Right lobe of liver (tissue), 6 donors: ENCODE measurements at places on chromosomes 5 and 9. TPM values are rescaled to one million over a fixed set of nuclear protein-coding genes. Genes with fewer than 3 reads are reported as not detected.

- no peak overlapping the region for H3K27ac ChIP-seq
- no peaks in the 10 kb centered on the region for H3K4me1 ChIP-seq
- H3K4me3 ChIP-seq, result no peak overlapping the region
- no peak for DNase-seq
Measured at GRCh38 chr5:104412649-104413240, 850.2 kb upstream of the NUDT12 start.

- H3K4me3 ChIP-seq, result no peak overlapping the region
- no peaks in the 10 kb centered on the region for H3K27me3 ChIP-seq
- H3K4me1 ChIP-seq, result no peaks in the 10 kb centered on the region
- DNase-seq, result no peak
Measured at GRCh38 chr9:130940027-130940549, 1.0 kb upstream of the FIBCD1 start.

DNA sequence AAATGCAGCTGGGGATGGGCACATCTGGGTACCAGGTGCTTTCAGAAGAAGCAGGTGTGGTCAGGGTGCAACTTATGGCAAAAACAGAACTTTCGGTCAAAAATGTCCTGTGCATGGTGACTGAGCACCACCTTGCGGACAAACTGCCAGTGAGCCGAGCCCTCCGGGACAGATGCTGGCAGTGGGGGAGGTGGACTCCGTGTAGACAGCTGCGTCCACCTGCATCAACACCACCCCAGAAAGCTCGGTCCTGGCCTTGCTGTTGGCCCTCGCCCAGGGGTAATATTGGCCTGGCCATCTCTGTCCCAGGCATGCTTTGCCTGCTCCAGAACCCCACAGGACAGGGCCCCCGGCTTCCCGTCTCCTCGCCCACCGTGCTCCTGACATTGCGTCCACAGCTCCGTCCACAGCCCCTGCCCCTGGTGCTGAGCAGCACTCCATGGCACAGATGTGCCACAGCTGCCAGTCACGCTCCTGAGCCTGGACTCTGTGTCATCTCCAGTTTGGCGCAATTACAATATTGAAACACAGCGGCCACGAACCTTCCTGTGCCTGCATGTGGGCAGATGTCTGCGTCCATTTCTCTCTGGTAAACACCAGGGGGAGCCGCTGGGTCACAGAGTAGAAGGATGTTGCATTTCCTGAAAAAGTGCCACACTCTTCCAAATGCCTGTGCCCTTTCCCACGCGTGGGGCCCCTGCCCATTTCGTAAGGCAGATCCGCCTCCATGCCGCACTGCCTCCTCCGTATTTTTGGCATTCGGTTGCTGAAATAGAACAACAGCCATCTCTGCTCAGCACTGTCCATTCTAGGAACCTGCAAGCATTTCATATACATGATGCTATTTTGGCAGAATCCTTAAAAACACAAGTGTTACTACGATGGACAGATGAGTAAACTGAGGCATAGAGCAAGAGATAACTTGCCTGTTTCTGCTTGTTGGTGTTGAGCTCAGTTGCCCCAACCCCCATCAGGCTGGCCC lies 33.4 kb upstream of the SLC6A19 start:
- H3K27ac ChIP-seq, result no peak overlapping the region
- H3K27me3 ChIP-seq, result no peaks in the 10 kb centered on the region
- peak; percentile 74 for DNase-seq
- no peaks in the 10 kb centered on the region for H3K4me1 ChIP-seq
- H3K4me3 ChIP-seq, result no peak overlapping the region
- no peaks in the 10 kb centered on the region for H3K36me3 ChIP-seq

- no peak overlapping the region for H3K4me3 ChIP-seq
- H3K36me3 ChIP-seq, result no peaks in the 10 kb centered on the region
- no peak overlapping the region for H3K27ac ChIP-seq
- H3K27me3 ChIP-seq, result no peaks in the 10 kb centered on the region
- no peaks in the 10 kb centered on the region for H3K4me1 ChIP-seq
Measured at GRCh38 chr9:98521141-98521540, 187.6 kb downstream of the GABBR2 start.

DNA sequence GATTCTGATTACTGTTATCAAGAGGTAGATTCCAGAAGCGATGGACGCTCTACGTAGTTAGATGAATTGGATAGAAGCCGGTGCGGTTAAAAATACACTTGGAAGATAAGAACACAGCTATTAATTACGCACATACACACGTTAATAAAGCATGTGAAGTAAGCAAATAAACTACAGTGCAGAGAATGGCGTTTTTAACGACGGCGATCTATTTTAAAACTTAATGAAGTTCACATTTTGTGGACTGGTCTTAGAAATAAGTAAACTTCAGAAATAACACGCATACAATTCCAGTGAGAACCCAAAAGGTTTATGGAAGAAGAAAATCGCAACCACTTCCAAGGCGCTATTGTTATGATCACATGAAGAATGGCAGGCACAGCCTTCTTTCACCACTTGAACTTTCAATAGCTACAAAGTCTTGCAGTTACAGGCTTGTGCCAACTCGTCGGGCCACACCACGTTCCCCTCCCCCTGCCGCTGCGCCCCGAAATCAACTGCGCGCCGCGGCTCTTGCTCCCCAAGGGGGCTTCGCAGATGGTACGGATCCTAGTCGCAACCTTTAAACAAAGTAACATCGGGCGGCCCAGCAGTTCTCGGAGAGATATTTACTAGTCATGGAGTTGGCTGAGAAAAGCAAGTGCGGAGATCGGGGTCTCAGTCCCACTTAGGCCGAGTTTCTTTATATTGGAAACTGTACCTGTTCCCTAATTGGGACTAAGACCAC lies 866 bp upstream of the SEMA6A start:
- DNase-seq, result no peak
- H3K27ac ChIP-seq, result peak overlapping the region; percentile 21
- H3K4me3 ChIP-seq, result peak overlapping the region; percentile 42
- no peaks in the 10 kb centered on the region for H3K4me1 ChIP-seq
- H3K36me3 ChIP-seq, result no peaks in the 10 kb centered on the region

DNA sequence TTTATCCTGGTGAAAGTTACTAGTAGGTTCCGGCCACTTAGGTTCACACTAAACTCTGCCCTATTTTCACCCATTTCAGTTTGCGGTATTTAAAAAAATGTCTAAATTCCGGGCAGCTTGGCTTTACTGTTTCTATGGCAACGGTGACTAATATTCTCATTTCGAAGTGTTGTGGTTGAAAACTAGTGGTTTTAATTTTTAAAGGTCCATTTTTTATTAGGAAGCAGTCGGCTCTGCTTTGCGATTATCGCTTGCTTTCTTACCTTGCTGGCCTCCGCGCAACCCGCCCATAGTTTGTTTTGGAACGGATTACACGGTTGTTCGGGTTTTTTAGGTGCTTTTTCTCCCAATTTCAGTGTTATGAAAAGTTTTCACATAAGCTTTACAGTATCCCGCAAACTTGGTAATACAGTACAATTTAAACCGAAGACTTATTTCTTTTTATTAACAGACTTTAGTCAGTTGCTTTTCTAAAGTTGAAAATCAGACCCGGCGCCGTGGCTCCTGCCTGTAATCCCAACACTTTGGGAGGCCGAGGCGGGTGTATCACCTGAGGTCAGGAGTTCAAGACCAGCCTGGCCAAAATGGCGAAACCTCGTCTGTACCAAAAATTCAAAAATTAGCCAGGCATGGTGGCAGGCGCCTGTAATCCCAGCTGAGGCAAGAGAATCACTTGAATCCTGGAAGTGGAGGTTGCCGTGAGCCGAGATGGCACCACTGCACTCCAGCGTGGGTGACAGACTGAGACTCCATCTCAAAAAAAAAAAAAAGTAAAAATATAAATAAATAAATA lies 1.6 kb downstream of the KDM4C start:
- H3K27ac ChIP-seq, result peak overlapping the region; percentile 98
- H3K4me3 ChIP-seq, result peak overlapping the region; percentile 89
- H3K27me3 ChIP-seq, result no peaks in the 10 kb centered on the region
- H3K4me1 ChIP-seq, result peaks cover 12% of the 10 kb centered on the region
- no peaks in the 10 kb centered on the region for H3K36me3 ChIP-seq

DNA sequence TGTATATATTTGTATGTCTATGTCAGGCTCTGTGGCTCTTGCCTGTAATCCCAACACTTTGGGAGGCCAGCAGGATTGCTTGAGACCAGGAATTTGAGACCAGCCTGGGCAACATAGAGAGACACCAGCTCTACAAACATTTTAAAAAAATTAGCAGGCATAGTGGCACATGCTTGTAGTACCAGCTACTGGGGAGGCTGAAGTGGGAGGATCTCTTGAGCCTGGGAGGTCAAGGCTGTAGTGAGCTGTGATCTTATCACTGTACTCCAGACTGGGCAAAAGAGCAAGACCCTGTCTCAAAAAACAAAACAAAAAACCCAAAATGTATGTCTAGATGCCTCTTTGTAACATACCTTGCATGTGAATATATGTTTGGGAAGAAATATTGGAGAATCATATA lies 15.8 kb downstream of the ARRDC3 start:
- H3K36me3 ChIP-seq, result peaks cover 47% of the 10 kb centered on the region
- H3K4me1 ChIP-seq, result no peaks in the 10 kb centered on the region
- DNase-seq, result no peak
- no peak overlapping the region for H3K27ac ChIP-seq
- H3K4me3 ChIP-seq, result no peak overlapping the region
- no peaks in the 10 kb centered on the region for H3K27me3 ChIP-seq

- no peaks in the 10 kb centered on the region for H3K4me1 ChIP-seq
- H3K36me3 ChIP-seq, result no peaks in the 10 kb centered on the region
- H3K4me3 ChIP-seq, result no peak overlapping the region
- no peak for DNase-seq
Measured at GRCh38 chr9:2936221-2936620, 92.3 kb upstream of the PUM3 start.

GRCh38 chr5:156534085-156534484 lies 207.1 kb downstream of the SGCD start:
- no peak overlapping the region for H3K27ac ChIP-seq
- H3K4me1 ChIP-seq, result no peaks in the 10 kb centered on the region
- no peak for DNase-seq
- no peaks in the 10 kb centered on the region for H3K36me3 ChIP-seq

- H3K4me1 ChIP-seq, result no peaks in the 10 kb centered on the region
- no peak overlapping the region for H3K4me3 ChIP-seq
- H3K36me3 ChIP-seq, result no peaks in the 10 kb centered on the region
- DNase-seq, result peak; percentile 37
- no peak overlapping the region for H3K27ac ChIP-seq
Measured at GRCh38 chr9:135512904-135513303, 8.3 kb upstream of the LCN1 start.

- no peak overlapping the region for H3K4me3 ChIP-seq
- H3K4me1 ChIP-seq, result no peaks in the 10 kb centered on the region
- no peak overlapping the region for H3K27ac ChIP-seq
- DNase-seq, result peak; percentile 29
- no peaks in the 10 kb centered on the region for H3K27me3 ChIP-seq
Measured at GRCh38 chr9:129773262-129774048, 20.6 kb upstream of the PTGES start.

DNA sequence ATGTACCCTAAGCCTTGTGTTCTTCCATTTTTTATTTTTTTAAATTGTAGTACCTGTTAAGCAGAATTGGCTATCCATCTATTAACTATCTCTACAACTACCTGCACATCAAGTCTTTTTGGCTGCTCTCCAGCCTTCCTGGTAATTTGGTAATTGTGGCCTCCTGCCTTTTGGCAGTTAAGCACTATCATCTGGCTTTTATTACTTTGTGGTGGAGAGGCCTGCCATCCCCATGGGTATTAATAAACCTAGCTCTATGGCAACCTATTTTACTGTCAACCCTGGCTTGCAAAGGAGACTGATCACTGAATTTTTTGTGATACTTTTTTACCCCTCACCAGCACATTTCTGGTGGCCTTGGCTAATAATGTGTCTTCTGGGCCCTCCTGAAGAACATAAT lies 20.5 kb downstream of the SELENOP start:
- no peaks in the 10 kb centered on the region for H3K4me1 ChIP-seq

GRCh38 chr5:103669615-103670014 lies 107.0 kb upstream of the NUDT12 start:
- no peak overlapping the region for H3K27ac ChIP-seq
- no peak overlapping the region for H3K4me3 ChIP-seq
- no peaks in the 10 kb centered on the region for H3K36me3 ChIP-seq
- H3K27me3 ChIP-seq, result no peaks in the 10 kb centered on the region
- H3K4me1 ChIP-seq, result no peaks in the 10 kb centered on the region

Gene ZDHHC11B
- 0.56 TPM for total RNA-seq
